Naive thymus-derived CD4-positive, alpha-beta T cell (primary cell): ENCODE measurements at places on chromosomes 4 and X. TPM values are rescaled to one million over a fixed set of nuclear protein-coding genes. Genes with fewer than 3 reads are reported as not detected.

- no peak overlapping the region for H3K27ac ChIP-seq
- H3K4me3 ChIP-seq, result no peak overlapping the region
- no peaks in the 10 kb centered on the region for H3K36me3 ChIP-seq
Measured at GRCh38 chr4:81652069-81652478, 180.4 kb upstream of the RASGEF1B start.

- no peaks in the 10 kb centered on the region for H3K4me1 ChIP-seq
- no peak for DNase-seq
- no peaks in the 10 kb centered on the region for H3K36me3 ChIP-seq
- no peak overlapping the region for H3K27ac ChIP-seq
- no peak overlapping the region for H3K4me3 ChIP-seq
Measured at GRCh38 chr4:26285272-26285671, 35.5 kb upstream of the RBPJ start.

DNA sequence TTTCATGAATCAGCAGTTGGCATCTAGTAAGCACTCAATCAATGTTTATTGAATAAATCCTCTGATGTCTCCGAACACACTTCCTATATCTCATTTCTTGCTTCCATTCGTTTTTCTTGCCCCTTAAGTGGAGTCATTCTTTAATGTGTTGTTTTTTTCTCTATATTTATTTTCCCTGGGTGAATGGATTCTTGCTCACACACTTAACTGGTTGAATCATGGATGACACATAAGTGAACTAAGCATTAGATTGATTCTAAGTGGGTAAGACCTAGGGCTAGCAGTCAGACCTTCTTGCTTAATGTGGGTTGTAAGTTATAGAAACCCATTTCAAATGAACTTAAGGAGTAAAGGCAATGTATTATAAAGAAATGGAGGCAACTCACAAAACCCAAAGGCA is 111.1 kb downstream of the RTL3 start:
- H3K27me3 ChIP-seq, result no peaks in the 10 kb centered on the region
- H3K4me3 ChIP-seq, result no peak overlapping the region
- no peak overlapping the region for H3K27ac ChIP-seq
- H3K36me3 ChIP-seq, result no peaks in the 10 kb centered on the region

DNA sequence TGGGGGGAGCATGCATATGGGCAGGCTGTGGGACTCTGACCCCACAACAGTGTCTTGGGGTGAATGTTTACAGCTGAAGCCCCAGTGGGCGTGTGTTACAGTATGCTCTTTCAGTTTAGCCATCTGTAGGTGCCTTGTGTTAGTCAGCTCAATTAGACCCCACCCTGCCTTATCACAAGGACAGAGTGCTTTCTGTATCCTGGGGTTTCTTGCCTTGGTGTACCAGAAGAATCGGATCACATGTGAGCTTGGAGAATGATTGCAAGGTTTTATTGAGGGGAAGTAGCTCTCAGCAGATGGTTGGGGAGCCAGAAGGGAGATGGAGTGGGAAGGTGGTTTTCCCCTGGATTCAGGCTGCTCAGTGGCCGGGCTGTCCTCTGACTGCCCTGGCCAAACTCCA is 27.3 kb downstream of the SH3BGRL start:
- DNase-seq, result no peak
- H3K27me3 ChIP-seq, result no peaks in the 10 kb centered on the region
- no peaks in the 10 kb centered on the region for H3K36me3 ChIP-seq
- H3K27ac ChIP-seq, result no peak overlapping the region

- no peaks in the 10 kb centered on the region for H3K4me1 ChIP-seq
- no peaks in the 10 kb centered on the region for H3K27me3 ChIP-seq
- no peaks in the 10 kb centered on the region for H3K36me3 ChIP-seq
- no peak for DNase-seq
- H3K27ac ChIP-seq, result no peak overlapping the region
- H3K4me3 ChIP-seq, result no peak overlapping the region
Measured at GRCh38 chr4:78092850-78093249, 35.7 kb downstream of the FRAS1 start.

GRCh38 chr4:17636341-17636695 is 21.9 kb downstream of the MED28 start:
- no peaks in the 10 kb centered on the region for H3K27me3 ChIP-seq
- peaks cover 32% of the 10 kb centered on the region for H3K36me3 ChIP-seq
- H3K4me1 ChIP-seq, result no peaks in the 10 kb centered on the region
- DNase-seq, result no peak
- peak overlapping the region; percentile 27 for H3K27ac ChIP-seq

GRCh38 chr4:94285666-94286065 is 57.0 kb downstream of the HPGDS start:
- no peaks in the 10 kb centered on the region for H3K4me1 ChIP-seq
- DNase-seq, result no peak
- no peak overlapping the region for H3K27ac ChIP-seq
- H3K4me3 ChIP-seq, result no peak overlapping the region
- H3K36me3 ChIP-seq, result peaks cover 3% of the 10 kb centered on the region

SCML2 gene
- 1.4 TPM in 2 replicates for total RNA-seq

CCSER1 gene
- 0.30 TPM for total RNA-seq

IGSF1 gene
- not detected for total RNA-seq

ERVMER34-1 gene
- total RNA-seq, result not detected

SATL1 gene
- total RNA-seq, result not detected

LDOC1 gene
- total RNA-seq, result 7.0 and 7.7 TPM in 2 replicates

SMARCA5 gene
- total RNA-seq, result 48.3 and 50.1 TPM in 2 replicates
